ENCODE measurements at places on chromosomes 16 and 17. TPM values are rescaled to one million over a fixed set of nuclear protein-coding genes. Genes with fewer than 3 reads are reported as not detected.
A peak's percentile ranks its signal among the peaks of the same experiment; 100 is the strongest.

PYDC1 gene
- not detected for total RNA-seq

TBC1D3G gene
- total RNA-seq, result not detected

DNA sequence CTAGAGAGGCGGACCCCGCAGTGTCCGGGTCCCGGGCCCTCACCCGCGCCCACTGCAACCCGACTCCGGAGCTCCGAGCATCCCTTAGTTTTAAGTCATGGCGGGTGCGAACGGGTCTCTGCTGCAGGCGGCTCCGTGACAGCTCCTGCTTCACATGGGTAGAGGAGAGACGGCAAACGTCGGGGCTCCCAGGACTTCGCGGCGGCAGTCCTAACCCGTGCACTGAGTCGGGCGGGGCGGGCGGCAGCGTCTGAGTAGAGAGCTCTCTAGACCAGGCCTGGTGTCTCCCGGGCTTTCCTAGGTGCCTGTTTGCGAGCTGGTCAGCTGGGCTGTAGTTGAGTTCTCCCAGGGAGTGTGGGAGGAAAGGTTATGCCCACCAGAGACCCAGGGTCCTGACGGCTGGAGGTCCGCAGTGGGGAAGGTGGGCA, 345 bp downstream of the TSC2 start:
- H3K4me3 ChIP-seq, result peak overlapping the region; percentile 68
- no peak for DNase-seq
- peaks cover 4% of the 10 kb centered on the region for H3K36me3 ChIP-seq
- peaks cover 6% of the 10 kb centered on the region for H3K4me1 ChIP-seq
- peak overlapping the region; percentile 3 for H3K27ac ChIP-seq

GRCh38 chr17:45336390-45337182, 19.8 kb upstream of the MAP3K14 start:
- H3K36me3 ChIP-seq, result no peaks in the 10 kb centered on the region
- H3K4me3 ChIP-seq, result no peak overlapping the region
- H3K4me1 ChIP-seq, result peaks cover 5% of the 10 kb centered on the region
- peaks cover 3% of the 10 kb centered on the region for H3K27me3 ChIP-seq
- no peak overlapping the region for H3K27ac ChIP-seq

DNA sequence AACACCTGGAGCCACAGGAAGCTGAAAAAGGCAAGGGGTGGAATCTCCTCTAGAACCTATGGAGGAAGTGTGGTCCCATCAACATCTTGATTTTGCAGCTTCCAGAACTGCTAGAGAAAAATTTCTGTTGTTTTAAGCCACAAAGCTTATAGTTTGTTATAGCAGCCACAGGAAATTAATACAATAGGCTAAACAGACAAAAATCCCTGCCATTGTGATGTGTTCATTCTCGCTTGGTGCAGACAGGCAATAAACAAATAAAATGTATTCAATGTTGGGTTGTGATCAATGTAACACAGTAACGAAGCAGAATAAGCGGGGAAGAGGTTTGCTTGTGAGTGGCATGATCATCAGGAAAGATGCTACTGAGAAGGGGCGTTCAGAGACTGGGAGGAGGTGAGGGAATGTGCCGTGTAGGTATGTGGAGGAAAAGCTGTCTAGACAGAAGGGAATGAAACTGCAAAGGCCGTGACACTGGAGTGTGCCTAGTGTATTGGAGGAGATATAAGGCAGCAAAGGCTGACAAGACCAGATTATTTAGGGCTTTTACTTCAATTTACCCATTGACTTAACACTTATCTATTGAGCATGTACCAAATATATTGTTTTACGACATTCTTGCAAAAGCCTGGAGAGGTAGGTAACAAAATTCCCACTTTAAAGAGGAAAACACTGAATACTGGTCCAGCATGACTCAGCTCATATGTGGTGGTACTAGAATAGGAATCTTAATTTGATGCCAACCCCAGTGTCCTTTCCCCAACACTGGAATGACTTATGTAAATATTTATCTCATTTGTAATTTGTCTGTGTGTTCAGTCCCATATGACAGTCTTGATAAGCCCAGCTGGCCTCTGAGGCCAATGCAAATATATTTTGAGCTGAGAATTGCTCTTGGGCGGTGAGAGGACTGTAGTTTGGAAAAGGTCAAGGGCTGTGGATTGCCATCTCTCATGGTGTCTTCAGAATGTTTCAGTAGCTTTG, 375.9 kb downstream of the CDH13 start:
- no peaks in the 10 kb centered on the region for H3K4me1 ChIP-seq
- peak; percentile 65 for DNase-seq
- H3K4me3 ChIP-seq, result no peak overlapping the region
- no peaks in the 10 kb centered on the region for H3K36me3 ChIP-seq
- no peak overlapping the region for H3K27ac ChIP-seq

Data from fibroblast of lung (primary cell).